ENCODE measurements at places on chromosomes 16 and 17. TPM values are rescaled to one million over a fixed set of nuclear protein-coding genes. Genes with fewer than 3 reads are reported as not detected.

The CCL16 gene
- total RNA-seq: not detected

The CSH1 gene
- total RNA-seq: not detected

The OSGIN1 gene
- 1.7 TPM for total RNA-seq

The LRRC37A2 gene
- 16.7 TPM for total RNA-seq

The FOXL1 gene
- 2.5 TPM for total RNA-seq

The GRIN2A gene
- 4.3 TPM for total RNA-seq

The PRCD gene
- total RNA-seq: 14.3 TPM

The TEKT1 gene
- total RNA-seq: 2.3 TPM

The SPECC1 gene
- total RNA-seq: 33.1 TPM

The KRT40 gene
- 1.4 TPM for total RNA-seq
